Muscle of arm (tissue), 14 donors: ENCODE measurements at places on chromosomes 4 and X.

DNA sequence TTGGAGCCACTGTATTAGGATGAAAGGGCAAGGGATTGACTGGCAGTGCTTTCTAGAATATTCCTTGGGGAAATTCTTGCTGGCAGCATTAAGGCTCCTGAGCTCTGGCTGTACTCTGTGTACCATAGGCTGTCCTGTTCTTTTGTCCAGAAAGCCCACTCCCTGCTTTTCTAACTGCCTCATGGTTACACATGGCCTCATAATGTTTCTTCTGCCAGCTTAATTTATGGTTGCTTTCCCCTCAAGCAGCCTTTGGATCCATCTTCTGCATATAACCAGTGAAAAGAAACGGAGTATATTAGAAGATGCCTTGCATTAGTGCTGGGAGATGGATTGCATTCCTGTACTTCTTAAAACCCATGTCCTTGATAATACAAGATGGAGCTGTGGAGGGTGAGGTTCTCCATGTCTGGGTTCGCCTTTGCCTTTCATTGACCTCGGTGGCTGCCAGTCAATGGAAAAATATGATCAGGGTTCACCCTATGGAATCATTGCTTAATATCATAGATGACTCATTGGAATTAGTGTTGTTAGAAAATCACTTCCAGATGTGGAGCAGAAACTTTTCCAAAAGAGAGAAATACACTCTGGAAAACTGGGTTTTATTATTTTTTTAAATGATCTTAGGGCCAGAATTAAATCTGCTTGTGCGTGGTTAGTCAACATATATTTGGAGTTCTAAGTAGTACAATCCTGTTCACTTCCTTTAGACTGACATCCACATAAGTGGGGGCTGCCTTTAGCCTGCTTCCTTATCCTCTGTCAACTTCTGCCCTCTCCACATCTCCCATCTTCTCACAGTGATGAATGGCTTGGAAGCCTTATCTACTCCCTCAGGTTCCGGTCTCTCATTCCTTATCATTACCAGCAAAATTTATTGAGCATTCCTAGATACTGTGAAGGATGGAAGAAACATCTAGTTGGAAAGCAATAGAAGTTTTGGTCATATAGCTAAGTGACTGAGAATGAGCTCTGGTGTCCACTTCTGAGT is 24.9 kb downstream of the DOCK11 start:
- DNase-seq: peak; percentile 81

DNA sequence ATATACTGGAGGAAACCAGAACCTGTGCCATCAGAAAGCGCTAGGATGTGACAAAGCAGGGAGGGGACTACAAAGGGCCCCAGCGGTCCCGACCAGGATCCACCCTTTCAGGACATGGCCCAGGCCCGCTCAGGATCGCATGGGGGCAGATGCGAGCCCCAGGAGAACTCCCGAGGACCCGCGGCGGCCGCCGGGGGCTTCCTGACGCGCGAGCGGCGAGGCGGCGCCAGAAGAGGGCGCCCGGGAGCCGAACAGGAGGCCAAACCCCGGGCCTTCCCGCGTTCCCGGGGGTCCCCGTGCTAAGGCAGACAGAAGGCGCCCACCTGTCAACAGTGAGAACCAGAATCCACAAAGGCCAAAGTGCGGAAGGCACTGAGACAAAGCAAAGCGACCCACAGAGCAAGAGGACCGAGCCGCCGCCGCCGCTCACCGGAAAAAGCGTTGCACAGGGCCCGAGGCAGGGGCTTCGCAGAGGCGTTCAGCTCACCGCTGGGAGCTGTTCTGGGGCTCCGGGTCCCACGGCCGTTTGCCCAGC is 7.3 kb upstream of the OPN1LW start:
- DNase-seq: peak; percentile 44

GRCh38 chrX:132180929-132181328 is 38.3 kb downstream of the RAP2C start:
- DNase-seq: no peak

DNA sequence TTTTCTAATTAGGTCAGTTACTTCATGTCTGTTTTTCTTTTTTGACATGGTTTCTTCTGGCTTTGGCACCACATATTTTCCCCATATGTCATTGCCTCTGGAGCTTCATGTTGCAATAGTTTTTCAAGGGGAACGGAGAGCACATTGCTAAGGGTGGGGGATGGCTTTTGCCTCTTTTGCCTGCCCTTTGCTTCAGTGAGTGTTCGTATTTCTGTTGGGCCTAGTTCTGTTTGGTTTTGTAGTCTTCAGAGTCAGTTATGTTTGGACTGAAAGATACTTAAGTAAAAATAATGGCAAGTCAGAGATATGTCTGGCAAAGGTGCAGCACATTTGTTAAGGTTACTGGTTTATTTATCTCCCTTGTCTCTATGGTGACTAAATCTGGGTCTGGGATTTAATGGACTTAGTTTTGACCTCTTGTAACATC is 29.1 kb downstream of the FHL1 start:
- peak; percentile 57 for DNase-seq

DNA sequence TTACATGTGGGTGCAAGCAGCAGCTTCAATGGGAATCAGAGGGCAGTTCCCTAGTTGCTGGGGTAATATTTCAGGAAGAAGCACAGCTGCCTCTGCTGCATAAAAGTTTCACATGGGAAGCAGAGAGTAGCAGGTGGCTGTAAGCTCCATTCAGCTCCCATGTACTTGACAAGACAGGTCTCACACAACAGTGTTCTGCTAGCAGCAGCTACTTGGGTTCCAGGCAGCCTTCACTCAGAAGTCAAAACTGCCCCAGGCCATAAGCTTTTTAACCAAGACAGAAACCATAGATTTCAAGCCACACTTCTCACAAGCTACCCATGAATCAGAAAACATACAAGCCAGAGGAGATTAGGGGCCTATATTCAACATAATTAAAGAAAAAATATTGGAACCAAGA is 41.4 kb upstream of the SPIN2A start:
- no peak for DNase-seq

GRCh38 chr4:125243789-125244397 is 70.9 kb upstream of the FAT4 start:
- no peak for DNase-seq
